ENCODE measurements at places on chromosomes 3 and 15.

- DNase-seq: peak; percentile 57
Observed at GRCh38 chr3:115518100-115518852, 105.0 kb upstream of the GAP43 start.

DNA sequence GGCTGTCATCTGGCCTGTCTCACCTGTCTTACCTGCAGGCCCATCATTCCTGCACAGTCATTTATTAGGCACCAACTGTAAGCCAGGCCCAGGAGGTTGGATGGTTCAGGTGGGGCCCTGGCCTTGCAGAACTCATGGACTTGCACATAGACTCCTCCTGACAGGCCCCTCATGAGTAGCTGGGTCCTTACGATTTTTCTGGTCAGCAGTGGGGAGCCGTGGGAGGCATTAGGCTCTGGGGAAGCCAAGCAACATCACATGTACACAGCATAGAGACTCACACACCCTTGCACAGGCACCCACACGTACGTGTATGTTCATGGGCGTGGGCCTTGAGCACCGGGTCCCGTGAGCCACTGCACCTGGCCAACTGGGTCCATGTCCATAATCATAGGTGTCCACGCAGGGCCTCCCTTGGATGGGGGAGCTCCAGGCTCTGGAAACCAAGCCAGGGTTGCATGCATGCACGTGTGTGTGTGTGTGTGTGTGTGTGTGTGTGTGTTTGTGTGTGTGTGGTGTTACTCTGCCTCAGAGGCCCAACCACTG lies 20.3 kb downstream of the CISH start:
- DNase-seq: no peak

DNA sequence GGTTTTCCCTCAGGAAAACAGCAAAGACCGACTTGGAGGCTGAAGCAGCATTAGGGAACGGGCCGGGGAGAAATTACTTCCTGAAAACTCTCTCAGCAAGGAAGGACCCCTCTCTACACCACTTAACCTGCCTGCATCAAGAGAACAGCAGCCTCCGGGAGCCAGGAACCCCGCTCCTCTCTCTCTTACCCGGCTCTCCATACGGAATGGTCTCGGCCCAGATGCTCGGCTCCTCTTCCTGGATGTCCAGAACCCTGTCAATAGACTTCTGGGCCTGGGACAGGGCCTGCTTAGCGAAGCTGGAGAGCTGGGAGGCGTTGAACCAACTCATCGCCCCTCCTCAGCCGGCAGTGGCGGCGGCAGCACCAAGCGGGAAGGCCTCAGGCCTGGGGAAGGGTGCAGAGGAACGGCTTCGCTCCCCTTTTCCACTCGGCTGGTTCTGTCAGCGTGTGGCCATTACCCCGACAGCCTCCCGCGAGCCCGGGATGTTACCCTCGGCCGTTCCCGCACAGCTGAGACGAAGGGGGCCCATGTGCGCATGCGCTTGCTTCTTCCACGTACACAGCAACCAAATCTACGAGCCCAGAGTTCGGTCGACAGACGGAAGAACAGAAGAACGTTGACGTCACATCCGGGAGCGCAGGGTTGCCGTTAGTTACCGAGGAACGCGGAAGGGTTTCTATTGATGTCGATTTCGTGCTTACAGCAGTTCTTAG lies at the start of gene TMF1:
Gene TMF1 (minus strand): TSS at position 578 of the 716 bp plus-strand sequence. CDS start 247 bp downstream, at position 331.
- DNase-seq: no peak

DNA sequence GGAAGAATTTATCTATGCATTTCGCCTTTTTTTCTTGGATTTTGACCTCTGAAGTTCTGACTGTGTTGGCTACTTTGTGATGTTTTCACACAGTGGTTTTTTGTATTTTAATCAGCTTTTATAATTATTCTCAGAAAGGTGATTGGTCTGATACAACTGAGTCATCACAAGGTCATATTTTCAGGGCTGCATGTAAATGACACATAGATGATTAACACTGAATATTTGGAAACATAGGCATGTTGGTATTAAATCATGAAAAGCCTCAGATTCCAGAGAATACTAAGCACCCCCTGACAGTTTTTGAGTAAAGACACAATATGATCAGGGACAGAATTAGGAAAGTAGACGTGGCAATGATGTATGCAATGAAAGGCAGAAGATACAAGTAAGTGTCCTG lies 175.5 kb upstream of the SLCO3A1 start:
- no peak for DNase-seq
